Kidney (tissue), 22 donors: ENCODE measurements at places on chromosomes 7 and 10.

DNA sequence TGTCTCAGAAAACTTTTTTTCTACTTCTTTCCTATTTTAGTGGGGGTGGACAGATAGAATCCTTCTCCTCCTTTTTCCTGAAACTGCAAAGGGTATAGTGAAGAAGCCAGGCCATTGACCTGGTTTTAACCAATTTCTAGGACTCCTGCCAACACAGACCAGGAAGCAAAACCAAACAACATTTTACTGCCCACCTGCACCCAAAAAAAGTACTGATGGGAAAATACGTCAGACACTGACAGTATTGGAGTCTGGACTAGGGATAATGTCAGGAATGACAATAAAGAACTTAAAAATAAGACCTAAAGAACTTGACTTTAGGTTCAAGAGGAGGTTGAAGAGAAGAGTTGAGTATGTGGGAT lies 5.0 kb upstream of the STEAP4 start:
- no peak for DNase-seq

GRCh38 chr7:9189703-9190102 lies 756.3 kb downstream of the NXPH1 start:
- DNase-seq, result no peak

DNA sequence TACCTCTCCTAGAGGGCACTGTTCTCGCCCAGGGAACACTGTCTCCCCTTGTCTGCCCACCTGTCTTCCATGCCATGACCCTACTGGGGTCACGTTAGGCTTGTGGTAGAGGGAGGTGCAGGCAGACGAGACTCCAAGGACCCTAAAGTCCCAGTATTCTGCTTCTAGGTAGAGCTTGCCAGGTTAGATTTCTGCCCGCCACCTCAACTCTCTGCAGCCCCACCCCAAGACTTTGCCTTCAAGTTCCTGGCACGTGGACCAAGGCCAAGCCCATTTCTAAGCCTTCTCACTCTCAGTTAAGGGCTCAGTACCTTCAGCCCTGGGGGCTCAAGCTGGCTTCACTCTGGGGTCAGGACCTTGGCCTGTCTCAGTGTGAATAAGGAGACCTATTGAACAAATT lies 16.1 kb downstream of the PRKAG2 start:
- peak; percentile 32 for DNase-seq

- no peak for DNase-seq
Measured at GRCh38 chr10:52967806-52968795, 195.5 kb upstream of the MBL2 start.

DNA sequence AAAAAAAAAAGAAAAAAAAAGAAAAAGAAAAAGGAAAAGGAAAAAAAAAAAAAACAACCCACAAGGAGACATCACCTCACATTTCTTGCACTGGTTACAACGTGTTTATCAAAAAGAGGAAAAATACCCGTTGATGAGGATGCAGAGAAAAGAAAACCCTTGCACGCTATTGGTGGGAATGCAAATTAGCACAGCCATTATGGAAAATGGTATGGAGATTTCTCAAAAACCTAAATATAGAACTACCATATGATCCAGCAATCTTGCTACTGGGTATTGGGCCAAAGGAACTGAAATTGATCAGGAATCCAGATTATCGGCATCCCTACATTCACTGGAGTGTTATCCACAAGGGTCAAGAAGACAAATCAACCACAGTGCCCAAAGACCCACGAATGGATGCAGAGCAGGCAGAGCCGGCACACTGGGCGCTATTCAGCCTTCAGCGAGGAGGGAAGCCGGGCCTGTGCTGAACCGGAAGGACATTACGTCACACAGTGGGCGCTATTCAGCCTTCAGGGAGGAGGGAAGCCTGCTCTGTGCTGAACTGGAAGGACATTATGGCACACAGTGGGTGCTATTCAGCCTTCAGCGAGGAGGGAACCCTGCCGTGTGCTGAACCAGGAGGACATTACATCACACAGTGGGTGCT lies 258.7 kb downstream of the ZMYND11 start:
- no peak for DNase-seq

- no peak for DNase-seq
Measured at GRCh38 chr10:69089638-69090599, 2.0 kb downstream of the SRGN start.

DNA sequence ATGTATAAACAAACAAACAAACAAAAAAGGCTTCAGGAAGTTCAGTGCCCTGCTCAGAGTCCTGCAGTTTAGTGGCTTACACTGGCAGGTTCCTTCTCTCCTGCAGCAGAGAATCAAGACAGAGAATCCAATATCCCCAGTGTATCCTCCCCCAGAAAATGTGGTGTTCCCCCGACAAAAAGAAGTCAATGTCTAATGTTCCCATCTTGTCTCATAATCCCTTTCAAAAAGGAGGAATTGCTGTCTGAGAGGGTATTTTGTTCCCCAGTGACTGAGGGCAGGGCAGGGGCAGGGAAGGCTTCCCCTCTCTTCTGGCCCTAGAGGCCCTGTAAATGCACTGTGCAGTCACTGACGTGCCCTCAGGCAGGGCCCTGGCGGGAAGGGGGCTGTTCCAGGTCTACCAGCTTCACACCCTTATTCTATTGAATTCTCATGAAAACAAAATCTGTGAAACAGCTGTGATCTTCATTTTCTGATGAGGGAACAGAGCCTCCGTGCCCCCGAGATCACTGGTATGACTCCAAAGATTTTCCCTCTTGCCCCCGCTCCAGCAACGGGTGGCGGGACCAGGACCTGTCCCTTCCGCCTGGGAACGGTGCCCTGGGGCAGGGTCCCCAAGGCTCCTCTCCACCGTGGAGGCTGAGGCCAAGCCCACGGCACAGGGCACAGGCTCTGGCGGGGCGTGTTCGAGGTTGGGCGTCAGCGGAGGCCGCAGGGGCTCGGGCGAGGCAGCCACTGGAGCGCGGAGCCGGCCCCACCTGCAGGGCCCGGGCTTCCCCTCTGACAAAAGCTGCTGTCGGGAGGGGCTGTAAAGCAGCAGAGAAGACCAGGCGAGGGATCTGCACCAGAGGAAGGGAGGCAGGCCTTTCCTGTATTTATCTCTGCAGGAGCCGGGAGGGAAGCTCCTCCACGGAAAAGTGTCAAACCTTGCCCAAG lies 13.4 kb upstream of the WDFY4 start:
- peak; percentile 82 for DNase-seq

DNA sequence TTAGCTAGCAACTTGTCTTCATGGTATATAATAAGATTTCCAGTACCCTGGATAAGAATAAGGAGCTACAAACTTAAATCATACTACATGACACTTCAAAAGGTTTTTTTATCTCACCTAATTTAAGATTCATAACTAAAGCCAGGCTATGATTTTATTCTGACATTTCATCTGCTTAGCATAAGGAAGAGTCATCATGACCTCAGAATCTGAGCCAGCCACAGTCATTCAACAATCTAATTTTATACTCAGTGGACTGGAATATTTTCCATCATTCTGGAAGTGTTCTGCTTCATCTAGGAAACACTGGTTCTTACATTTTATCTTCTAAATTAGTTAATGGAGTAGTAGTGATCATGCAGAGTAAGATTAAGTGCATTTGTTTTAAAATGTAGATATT lies 102.1 kb upstream of the KCND2 start:
- no peak for DNase-seq

GRCh38 chr7:88073626-88074025 lies 139.6 kb downstream of the ADAM22 start:
- DNase-seq, result no peak

GRCh38 chr7:138887085-138887710 lies 89.2 kb upstream of the ATP6V0A4 start:
- DNase-seq, result peak; percentile 42

- no peak for DNase-seq
Measured at GRCh38 chr10:86374664-86375063, 8.1 kb upstream of the GRID1 start.

DNA sequence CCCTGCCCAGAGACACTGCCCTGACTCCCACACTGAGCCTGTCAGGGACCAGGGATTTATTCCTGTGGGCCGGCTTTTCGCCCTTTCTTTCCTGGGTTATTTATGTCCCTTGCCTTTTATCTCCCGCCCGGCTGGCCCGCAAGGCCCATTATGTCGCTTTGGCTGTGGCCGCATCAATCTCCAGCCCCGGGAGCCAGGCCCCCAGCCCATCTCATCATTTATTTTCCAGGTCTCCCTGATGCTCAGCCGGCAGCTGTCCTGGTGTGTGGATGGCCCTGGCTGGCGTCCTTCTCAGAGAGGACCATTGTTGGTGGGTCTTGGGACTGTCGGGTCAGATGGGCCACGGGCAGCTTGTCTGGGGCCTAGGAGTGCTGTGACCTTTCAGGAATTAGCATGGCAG lies 82.3 kb downstream of the FAM241B start:
- peak; percentile 79 for DNase-seq

DNA sequence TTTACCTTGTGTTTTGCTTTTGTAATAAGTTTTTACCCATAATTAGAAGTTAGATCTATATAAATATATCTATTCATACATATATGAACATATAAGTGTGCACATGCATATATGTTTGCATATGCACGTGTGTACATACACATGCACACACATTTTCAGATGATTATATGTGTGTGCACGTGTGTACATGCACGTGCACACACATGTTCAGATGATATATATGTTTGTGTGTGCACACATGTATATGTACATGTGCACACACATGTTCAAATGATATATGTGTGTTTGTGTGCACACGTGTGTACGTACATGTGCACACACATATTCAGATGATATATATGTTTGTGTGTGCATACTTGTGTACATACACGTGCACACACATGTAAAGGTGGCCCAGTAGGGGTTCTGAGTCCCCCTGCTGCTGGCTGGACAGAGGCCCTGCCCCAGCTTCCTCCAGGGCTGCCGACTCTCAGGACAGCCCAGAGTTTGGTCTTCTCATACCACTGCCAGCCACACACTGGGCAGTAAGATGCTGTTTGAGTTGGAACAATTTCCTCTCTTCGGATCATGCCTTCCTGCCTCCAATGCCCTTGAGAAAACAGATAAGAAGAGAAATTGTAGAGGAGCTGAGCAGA lies 252.3 kb upstream of the PPP2R2D start:
- DNase-seq, result no peak

- DNase-seq, result no peak
Measured at GRCh38 chr10:114215033-114215432, 24.0 kb upstream of the VWA2 start.

DNA sequence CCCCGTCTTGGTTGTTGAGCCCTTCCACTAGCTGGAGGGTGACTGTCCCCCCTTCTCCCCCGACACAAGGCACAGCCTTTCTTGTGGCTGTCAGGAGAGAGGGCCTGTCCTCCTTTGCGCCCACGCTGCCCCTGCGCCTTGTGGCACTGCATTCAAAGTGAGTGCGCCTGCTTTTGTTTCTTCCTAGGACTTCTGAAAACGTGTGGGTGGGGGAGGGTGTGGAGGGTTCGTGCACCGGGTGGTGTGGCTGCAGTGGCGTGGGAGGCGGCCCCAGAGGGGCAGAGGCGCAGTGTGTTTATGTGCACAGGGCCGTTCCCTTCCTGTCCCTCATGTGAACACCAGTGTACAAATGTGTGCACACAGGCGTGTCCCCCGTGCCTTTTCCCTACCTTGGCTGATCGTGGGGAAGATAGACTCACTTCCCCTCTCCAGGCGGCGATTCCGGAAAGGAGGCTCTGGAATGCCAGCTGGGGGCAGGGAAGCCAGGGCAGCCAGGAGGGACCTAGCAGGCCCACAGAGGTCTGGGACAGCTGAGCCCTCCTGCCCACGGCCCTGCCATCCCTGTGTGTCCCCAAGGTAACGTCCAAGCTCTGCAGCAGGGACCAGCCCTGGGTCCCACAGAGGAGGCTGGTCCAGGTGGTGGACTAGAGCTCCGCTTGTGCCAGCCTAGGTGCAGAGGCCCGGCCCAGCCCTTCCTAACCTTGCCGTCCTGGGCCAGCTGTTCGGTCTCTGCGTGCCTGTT lies 88.8 kb downstream of the LHPP start:
- DNase-seq, result peak; percentile 63

DNA sequence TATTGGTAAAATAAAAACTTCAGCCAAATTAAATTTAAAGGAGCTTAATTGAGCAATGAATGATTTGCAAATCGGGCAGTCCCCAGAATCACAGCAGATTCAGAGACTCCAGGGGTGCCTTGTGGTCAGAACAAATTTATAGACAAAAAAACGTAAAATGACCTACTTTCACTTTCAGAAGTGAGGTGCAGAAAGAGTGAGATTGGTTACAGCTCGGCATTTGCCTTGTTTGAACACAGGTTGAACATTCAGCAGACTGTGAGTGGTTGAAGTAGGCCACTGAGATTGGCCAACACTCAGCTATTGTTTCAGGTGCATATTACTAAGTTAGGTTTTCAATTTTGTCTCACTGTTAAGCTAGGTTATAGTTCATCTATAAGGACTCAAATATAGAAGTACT lies 153.4 kb downstream of the BICC1 start:
- peak; percentile 29 for DNase-seq

- no peak for DNase-seq
Measured at GRCh38 chr7:79730971-79731370, 277.5 kb upstream of the MAGI2 start.

GRCh38 chr7:157602581-157602980 lies 265.8 kb downstream of the DNAJB6 start:
- DNase-seq, result no peak

- peak; percentile 48 for DNase-seq
Measured at GRCh38 chr7:98211221-98211675, at the start of gene BHLHA15. Gene BHLHA15 (plus strand): TSS chr7:98211439. CDS start chr7:98212310, 871 bp downstream.

DNA sequence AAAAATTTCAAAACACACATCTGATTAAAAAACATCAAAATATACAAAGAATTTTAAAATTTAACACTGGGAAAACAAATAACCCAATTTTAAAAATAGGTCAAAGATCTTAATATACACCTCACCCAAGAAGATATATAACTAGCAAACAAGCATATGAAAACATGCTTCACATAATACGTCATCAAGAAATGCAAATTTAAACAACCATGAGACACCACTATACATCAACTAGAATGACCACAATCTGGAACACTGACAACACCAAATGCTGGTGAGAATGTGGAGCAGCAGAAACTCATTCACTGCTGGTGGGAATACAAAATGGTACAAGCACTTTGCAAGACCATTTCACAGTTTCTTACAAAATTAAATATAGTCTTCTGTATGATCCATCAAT lies 498.4 kb downstream of the IPMK start:
- no peak for DNase-seq

DNA sequence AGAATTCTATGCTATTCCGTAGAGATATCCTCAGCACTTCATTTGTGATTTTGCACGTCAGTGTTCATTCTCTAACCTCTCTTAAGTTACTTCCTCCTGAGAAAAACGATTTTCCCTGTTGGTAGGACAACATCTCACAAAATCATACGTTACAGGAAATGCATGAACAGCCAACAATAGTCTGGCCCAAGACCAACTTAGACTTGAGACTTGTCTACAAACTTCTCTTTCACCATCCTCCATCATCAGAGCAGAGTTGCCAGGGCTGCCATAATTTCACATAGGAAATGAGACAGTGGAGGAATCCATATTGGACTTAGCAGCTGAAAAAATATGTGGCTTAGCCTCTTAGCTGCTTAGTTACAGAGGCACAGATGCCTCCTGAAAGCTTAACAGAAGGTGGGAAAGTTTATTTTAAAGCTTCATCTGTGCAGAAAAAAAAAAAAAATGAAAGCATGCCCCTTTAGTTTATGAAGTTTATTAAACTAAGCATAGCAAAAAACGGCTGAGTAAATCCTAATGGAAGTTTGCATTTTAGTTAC lies 222.5 kb upstream of the CACNA2D1 start:
- no peak for DNase-seq

GRCh38 chr7:79241288-79242060 lies 212.0 kb downstream of the MAGI2 start:
- DNase-seq, result no peak
